ENCODE measurements at places on chromosomes 5 and 9. TPM values are rescaled to one million over a fixed set of nuclear protein-coding genes. Genes with fewer than 3 reads are reported as not detected.

GRCh38 chr5:96006291-96006690 lies 44.6 kb upstream of the ELL2 start:
- H3K36me3 ChIP-seq: no peaks in the 10 kb centered on the region
- H3K27ac ChIP-seq: no peak overlapping the region
- H3K4me1 ChIP-seq: no peaks in the 10 kb centered on the region
- no peak for DNase-seq
- no peak overlapping the region for H3K4me3 ChIP-seq

DNA sequence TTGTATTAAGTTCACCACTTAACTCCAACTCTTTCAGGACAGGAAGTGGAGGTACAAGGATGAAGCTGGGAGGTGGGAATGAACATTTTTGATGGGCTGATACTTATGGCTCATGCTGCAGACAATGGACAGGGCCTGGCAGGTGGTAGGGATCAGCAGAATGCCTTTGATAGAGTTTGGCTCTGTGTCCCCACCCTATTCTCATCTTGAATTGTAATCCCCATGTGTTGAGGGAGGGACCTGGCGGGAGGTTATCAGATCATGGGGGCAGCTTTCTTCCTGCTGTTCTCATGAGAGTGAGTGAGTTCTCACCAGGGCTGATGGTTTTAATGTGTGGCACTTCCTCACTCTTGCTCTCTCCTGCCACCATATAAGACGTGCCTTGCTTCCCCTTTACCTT lies 87.3 kb upstream of the PRLR start:
- H3K27me3 ChIP-seq: no peaks in the 10 kb centered on the region
- H3K4me1 ChIP-seq: no peaks in the 10 kb centered on the region
- H3K36me3 ChIP-seq: no peaks in the 10 kb centered on the region
- H3K27ac ChIP-seq: no peak overlapping the region
- DNase-seq: no peak

DNA sequence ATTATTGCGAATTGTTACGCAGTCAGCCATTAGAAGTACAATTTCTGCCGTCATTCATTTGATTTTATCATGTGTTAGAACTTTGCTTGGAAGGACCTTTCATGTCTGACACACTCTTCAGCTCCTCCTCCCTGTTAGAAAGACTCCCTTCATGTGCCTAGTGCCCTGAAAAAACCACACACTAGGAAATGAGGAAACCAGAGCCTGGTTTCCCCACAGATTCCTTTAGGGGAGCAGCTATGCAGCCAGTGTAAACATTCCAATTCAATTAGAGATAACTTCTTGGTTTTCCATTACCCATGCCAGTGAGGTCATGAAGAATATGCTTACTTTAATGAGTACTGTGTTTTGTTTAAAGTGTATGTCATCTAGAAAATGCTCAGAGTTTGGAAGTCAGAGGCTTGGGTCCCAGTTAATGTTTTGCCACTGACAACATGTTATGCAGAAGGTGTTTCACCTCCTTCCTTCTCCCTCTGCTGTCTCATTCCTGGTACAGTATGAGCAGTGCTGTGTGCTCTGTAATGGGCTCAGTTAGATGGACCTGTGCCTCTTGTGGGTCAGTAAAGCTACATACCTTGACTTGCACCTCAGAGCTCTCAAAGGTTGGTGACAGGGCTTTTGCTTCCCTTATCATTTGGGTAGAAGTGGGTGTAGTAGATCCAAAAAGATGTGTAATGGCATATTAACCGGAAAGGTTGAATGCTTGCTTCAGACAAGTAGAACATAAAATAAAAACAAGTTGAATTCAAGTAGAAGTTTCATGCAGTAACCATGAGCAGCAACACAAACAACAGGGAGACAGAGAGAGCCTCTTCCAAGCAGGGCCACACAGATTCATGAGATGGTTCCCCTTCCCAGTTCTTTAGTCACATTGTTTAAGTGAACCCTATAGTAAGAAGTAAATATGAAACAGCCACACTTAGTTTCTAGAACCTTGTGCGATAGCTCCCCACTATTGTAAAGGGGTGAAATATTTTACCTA lies 52.6 kb upstream of the TNFAIP8 start:
- H3K27ac ChIP-seq: peak overlapping the region; percentile 79
- H3K4me3 ChIP-seq: no peak overlapping the region
- H3K27me3 ChIP-seq: no peaks in the 10 kb centered on the region
- no peaks in the 10 kb centered on the region for H3K36me3 ChIP-seq
- peak; percentile 93 for DNase-seq
- peaks cover 35% of the 10 kb centered on the region for H3K4me1 ChIP-seq

GRCh38 chr9:96460470-96460869 lies 10.5 kb downstream of the HABP4 start:
- no peak overlapping the region for H3K4me3 ChIP-seq
- H3K27ac ChIP-seq: no peak overlapping the region
- no peaks in the 10 kb centered on the region for H3K36me3 ChIP-seq
- no peaks in the 10 kb centered on the region for H3K27me3 ChIP-seq
- H3K4me1 ChIP-seq: no peaks in the 10 kb centered on the region
- DNase-seq: no peak

DNA sequence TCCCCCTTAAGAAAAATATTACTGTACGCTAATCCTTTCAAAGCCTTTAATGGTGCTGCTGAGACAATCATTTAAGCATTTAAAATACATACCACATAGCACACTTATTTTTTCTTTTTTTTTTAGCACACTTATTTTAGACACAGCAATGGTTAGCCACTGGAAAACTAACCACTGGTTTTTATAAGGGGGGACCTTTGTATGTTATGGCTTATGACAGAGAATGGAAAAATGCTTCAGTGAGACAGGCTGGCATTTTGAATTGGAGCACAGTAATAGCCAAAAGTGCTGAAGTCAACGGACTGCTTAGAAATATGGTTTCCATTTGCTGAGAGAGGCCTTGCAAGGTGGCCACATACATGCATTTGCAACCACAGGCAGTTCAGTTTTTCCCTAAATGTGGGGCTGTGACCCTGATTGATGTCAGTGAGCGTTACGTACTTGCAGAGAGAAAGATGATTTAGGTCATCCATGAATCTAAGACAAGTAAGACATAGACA lies 28.5 kb downstream of the AOPEP start:
- no peaks in the 10 kb centered on the region for H3K27me3 ChIP-seq
- no peak overlapping the region for H3K4me3 ChIP-seq
- H3K4me1 ChIP-seq: no peaks in the 10 kb centered on the region
- no peak overlapping the region for H3K27ac ChIP-seq
- H3K36me3 ChIP-seq: no peaks in the 10 kb centered on the region
- no peak for DNase-seq

GRCh38 chr9:98091735-98092612 lies 27.0 kb downstream of the TRIM14 start:
- H3K4me1 ChIP-seq: peaks cover 3% of the 10 kb centered on the region
- no peaks in the 10 kb centered on the region for H3K27me3 ChIP-seq
- H3K36me3 ChIP-seq: no peaks in the 10 kb centered on the region
- H3K4me3 ChIP-seq: no peak overlapping the region
- no peak overlapping the region for H3K27ac ChIP-seq

GRCh38 chr5:102223542-102224477 lies 72.3 kb downstream of the SLCO4C1 start:
- no peaks in the 10 kb centered on the region for H3K4me1 ChIP-seq
- H3K27ac ChIP-seq: no peak overlapping the region
- DNase-seq: peak; percentile 26
- no peak overlapping the region for H3K4me3 ChIP-seq

DNA sequence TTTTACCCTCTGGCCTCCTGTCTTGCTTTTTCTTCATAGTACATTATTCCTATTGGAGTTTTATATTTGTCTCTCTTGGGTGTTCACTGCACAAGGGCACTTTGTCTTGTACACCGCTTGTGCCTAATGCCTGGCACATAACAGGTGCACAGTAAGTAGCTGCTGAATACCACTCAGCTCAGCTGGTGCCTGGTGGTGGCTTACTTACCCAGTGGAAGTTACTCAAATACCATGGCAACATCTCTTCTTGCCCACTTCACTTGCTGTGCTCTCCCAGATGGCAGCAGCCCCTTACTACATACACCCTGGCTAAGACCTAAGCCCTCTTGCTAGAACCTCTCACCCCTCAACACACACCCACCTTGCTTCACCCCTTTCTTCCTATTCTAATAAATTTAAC lies 11.3 kb upstream of the SKP1 start:
- no peaks in the 10 kb centered on the region for H3K36me3 ChIP-seq
- DNase-seq: no peak
- no peak overlapping the region for H3K4me3 ChIP-seq
- no peaks in the 10 kb centered on the region for H3K27me3 ChIP-seq
- H3K27ac ChIP-seq: no peak overlapping the region
- no peaks in the 10 kb centered on the region for H3K4me1 ChIP-seq

DNA sequence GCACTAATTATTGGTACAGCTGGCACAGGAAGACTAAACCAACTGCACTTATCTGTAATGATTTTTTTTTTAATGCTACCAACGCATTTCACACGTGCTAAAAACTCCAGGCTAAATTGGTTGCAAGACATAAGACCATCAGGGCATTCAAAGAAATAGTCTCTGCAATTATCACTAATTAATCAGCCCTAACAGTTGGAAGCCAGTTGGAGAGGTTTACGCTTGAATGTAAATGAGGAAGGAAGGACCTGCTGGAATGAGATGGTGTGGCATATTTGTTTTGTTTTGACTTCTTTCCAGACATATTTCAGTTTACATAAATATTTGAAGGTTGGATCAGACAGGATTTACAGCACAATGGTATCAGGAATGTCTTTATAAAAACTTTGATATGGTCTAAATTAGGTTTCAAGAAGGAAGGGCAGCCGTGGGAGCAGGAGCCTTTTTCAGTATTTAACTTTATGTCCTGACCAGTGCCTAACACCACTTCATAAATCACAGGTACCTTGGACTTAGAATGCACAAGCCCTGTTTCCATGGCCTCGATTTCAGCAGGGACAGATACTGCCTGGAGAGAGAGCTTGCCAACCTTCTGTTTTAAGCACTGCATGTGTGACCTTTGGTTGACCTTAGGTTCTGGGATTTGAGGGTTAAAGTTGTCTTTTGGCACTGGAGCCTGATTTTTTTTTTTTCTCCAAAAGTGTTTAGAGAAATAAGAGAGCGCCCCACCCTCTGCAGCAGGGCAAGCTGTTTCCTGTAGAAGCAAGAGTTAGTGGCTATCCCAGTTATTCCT lies 199.8 kb upstream of the MAP3K1 start:
- peaks cover 6% of the 10 kb centered on the region for H3K4me1 ChIP-seq
- peak; percentile 62 for DNase-seq
- no peak overlapping the region for H3K27ac ChIP-seq
- H3K4me3 ChIP-seq: no peak overlapping the region

- no peak for DNase-seq
- no peaks in the 10 kb centered on the region for H3K4me1 ChIP-seq
- no peaks in the 10 kb centered on the region for H3K36me3 ChIP-seq
- no peak overlapping the region for H3K4me3 ChIP-seq
Measured at GRCh38 chr5:83800201-83800600, 79.5 kb upstream of the HAPLN1 start.

PCDHGA11 gene
- total RNA-seq: 10.3 TPM

CSF2 gene
- total RNA-seq: not detected

SPARC gene
- total RNA-seq: 3,114 TPM

SMIM32 gene
- total RNA-seq: not detected

FBXL7 gene
- total RNA-seq: 32.2 TPM

SH3GL2 gene
- total RNA-seq: not detected

Data from endothelial cell of umbilical vein (primary cell).